ENCODE measurements at places on chromosomes 3 and 15. TPM values are rescaled to one million over a fixed set of nuclear protein-coding genes. Genes with fewer than 3 reads are reported as not detected.

PIGZ gene
- total RNA-seq, result 2.1 TPM

FEZF2 gene
- not detected for total RNA-seq

DPP8 gene
- total RNA-seq, result 41.6 TPM

OR5K1 gene
- total RNA-seq, result not detected

NTRK3 gene
- 0.28 TPM for total RNA-seq

IL17RE gene
- total RNA-seq, result 0.14 TPM

KBTBD8 gene
- total RNA-seq, result 2.4 TPM

LOXL1 gene
- 65.4 TPM for total RNA-seq

LTF gene
- 0.14 TPM for total RNA-seq

RARRES1 gene
- total RNA-seq, result 166 TPM

NFKBIZ gene
- 48.4 TPM for total RNA-seq

DOCK3 gene
- total RNA-seq, result 0.09 TPM

FBN1 gene
- total RNA-seq, result 857 TPM

CRABP1 gene
- total RNA-seq, result not detected

STXBP5L gene
- total RNA-seq, result under 0.01 TPM

GNB5 gene
- total RNA-seq, result 34.8 TPM

KLHDC8B gene
- 23.3 TPM for total RNA-seq

DPPA2 gene
- total RNA-seq, result not detected

PLOD2 gene
- total RNA-seq, result 239 TPM

COPG1 gene
- 503 TPM for total RNA-seq

COX17 gene
- total RNA-seq, result 21.4 TPM

AMOTL2 gene
- 92.3 TPM for total RNA-seq

ZIC1 gene
- not detected for total RNA-seq

SNURF gene
- total RNA-seq, result 51.8 TPM

NT5DC2 gene
- 30.9 TPM for total RNA-seq

FSTL1 gene
- 887 TPM for total RNA-seq

CCR5 gene
- not detected for total RNA-seq

SEMA6D gene
- total RNA-seq, result 22.9 TPM

KIF7 gene
- 13.1 TPM for total RNA-seq

DNAJA4 gene
- 3.5 TPM for total RNA-seq

ADAMTSL3 gene
- total RNA-seq, result 0.14 TPM

FANCD2OS gene
- total RNA-seq, result not detected

TRIM42 gene
- not detected for total RNA-seq

GOLGA8K gene
- 0.09 TPM for total RNA-seq

DPH3 gene
- total RNA-seq, result 15.9 TPM

LEKR1 gene
- 0.43 TPM for total RNA-seq

ZNF662 gene
- 1.0 TPM for total RNA-seq

GRIP2 gene
- 0.55 TPM for total RNA-seq

SMCO1 gene
- not detected for total RNA-seq

LHFPL4 gene
- total RNA-seq, result 0.09 TPM

SPATA12 gene
- total RNA-seq, result not detected

SCN11A gene
- under 0.01 TPM for total RNA-seq

PLIN1 gene
- 0.14 TPM for total RNA-seq

SKOR1 gene
- 0.09 TPM for total RNA-seq

LNP1 gene
- 4.2 TPM for total RNA-seq

CYP8B1 gene
- not detected for total RNA-seq

COL7A1 gene
- total RNA-seq, result 46.1 TPM

KCNAB1 gene
- under 0.01 TPM for total RNA-seq

CRYBG3 gene
- total RNA-seq, result 45.2 TPM

OCA2 gene
- total RNA-seq, result not detected

IL5RA gene
- not detected for total RNA-seq

EXD1 gene
- not detected for total RNA-seq

HACL1 gene
- 22.0 TPM for total RNA-seq

GOLGA8G gene
- under 0.01 TPM for total RNA-seq

CPB1 gene
- total RNA-seq, result not detected

C15orf62 gene
- total RNA-seq, result not detected

STARD9 gene
- 4.0 TPM for total RNA-seq
